ENCODE measurements at places on chromosomes 3 and 15.

DNA sequence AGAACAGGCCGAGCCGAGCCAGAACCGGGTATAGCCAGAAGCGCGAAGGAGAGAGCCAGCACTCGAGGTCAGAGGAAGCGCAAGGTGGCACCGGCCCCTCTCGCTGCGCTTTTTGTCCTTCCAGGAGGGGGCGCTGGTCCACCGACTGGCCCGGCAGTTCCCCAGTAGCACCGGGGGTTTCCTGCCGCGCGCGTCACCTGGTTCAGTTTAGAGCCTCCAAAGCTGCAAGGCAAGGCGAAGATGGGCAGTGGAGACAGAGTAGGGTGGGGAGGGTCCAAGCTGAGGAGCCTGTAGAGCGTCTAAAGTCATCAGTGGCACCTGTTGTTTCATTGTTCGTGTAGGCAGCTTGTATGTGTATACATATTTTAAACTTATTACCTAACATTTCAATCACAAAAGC is 7.6 kb upstream of the NR2E3 start:
- no peaks in the 10 kb centered on the region for H3K4me1 ChIP-seq
- DNase-seq = no peak

- H3K27me3 ChIP-seq = no peaks in the 10 kb centered on the region
- no peak overlapping the region for H3K27ac ChIP-seq
- no peak overlapping the region for H3K4me3 ChIP-seq
- H3K4me1 ChIP-seq = no peaks in the 10 kb centered on the region
- H3K36me3 ChIP-seq = no peaks in the 10 kb centered on the region
Measured at GRCh38 chr15:92098869-92099268, 245.4 kb downstream of the SLCO3A1 start.

- H3K4me1 ChIP-seq = no peaks in the 10 kb centered on the region
- H3K36me3 ChIP-seq = no peaks in the 10 kb centered on the region
- peak; percentile 68 for DNase-seq
- no peak overlapping the region for H3K27ac ChIP-seq
- H3K4me3 ChIP-seq = peak overlapping the region; percentile 32
Measured at GRCh38 chr3:124584552-124585391, 145.5 kb upstream of the UMPS start.

DNA sequence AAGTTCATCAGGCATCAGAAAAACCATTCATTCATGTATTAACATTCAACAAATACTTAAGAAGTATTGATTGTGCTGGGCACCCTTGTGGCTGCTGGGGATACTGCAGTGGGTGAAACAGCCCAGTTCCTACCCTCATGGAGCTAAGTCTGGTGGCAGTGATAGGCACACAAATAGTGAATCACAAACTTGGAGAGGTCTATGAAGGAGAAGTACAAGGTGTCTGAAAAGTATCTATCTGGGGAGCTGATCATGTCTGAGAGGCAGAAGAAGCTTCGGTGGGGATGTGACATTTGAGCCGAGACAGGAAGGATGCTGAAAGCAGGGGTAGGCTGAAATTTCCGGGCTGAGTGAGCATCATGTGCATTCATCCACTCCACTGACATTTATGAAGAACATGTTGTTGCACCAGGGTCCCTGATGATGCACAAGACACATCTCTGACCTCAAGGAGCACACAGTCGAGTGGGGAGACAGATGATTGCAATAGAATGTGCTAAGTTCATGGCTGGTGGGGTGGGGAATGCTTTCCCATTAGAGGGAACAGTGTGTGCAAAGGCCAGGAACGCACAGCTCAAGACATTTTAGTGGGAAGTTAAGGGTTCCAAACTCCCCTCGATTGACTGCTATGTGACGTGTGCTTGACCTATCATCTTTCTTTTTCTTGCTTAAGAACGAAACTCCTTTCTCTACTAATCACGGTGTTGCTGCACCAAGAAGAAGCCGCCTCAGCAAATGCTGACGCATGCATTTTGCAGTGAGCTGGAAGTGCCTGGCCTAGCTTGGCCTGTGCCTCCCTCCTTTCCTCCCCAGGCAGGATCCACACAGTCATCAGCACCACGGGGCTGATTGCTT is 309.1 kb upstream of the ICE2 start:
- H3K36me3 ChIP-seq = no peaks in the 10 kb centered on the region
- no peaks in the 10 kb centered on the region for H3K4me1 ChIP-seq
- H3K27me3 ChIP-seq = no peaks in the 10 kb centered on the region
- DNase-seq = no peak
- no peak overlapping the region for H3K4me3 ChIP-seq

DNA sequence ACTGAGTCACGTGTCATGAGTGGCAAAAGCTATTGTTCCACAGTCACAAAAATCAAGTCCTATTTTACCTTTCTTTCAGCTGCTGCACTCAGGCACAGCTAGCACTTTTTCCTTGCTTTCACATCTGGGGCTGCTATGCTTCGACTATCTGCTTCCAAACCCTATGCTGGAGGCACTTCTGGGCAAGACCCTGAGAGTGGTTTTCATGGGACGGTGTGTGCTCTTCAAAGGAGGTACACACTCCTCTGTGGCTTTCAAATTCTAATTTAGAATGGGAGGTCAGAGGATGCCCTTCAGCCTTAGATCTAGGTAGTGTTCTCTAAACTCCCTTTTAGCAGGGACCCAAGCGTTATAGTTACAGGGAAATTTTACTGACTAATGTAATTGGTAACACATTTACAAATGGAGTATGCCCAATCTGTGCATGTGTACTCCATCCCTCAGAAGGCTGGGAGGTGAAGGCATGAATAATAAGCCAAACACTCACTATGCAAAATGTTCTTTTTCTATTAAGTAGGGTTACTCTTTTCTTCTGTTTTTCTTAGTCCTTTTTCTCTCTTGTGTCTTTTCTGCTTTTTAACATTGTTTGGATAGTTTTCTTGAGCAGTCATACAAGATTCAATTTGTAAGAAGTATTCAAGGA is 188.3 kb downstream of the LSAMP start:
- H3K27me3 ChIP-seq = no peaks in the 10 kb centered on the region
- H3K4me3 ChIP-seq = no peak overlapping the region
- H3K36me3 ChIP-seq = no peaks in the 10 kb centered on the region
- DNase-seq = no peak

DNA sequence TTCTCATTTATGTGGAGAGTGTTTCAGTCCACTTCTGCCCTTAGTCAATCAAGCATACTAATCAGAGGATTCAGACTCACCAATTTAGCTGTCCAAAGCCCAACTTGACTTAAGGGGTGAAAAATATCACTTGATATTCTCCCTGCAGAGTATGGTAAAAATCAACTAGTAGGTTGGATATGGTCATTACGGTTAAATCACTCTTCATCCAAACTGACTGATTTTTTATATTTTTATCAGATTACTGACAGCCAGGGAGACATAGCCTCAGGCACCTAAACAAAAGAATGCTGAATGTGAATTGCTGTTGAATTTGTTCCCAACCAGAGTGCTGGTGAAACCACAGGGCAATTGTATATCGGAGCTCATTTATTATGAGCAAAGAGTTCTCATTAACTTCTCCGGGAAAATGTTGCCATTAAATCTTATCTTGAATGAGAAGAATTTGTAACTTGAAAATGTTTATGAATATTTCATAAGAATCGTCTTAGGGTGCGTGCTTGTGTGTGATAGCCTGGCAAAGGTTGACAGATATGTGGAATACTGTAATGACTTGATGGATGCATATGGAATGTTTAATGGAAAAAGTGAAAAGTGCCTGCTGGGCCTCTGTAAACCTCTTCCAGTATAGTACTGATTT is 411.2 kb downstream of the NAALADL2 start:
- no peak overlapping the region for H3K27ac ChIP-seq
- no peak for DNase-seq
- H3K4me1 ChIP-seq = no peaks in the 10 kb centered on the region
- no peak overlapping the region for H3K4me3 ChIP-seq

GRCh38 chr15:38688761-38689160 is 124.1 kb upstream of the RASGRP1 start:
- DNase-seq = no peak
- no peaks in the 10 kb centered on the region for H3K4me1 ChIP-seq
- H3K27me3 ChIP-seq = no peaks in the 10 kb centered on the region
- H3K4me3 ChIP-seq = no peak overlapping the region
- H3K36me3 ChIP-seq = no peaks in the 10 kb centered on the region
